ENCODE measurements at places on chromosomes 5 and 9.

DNA sequence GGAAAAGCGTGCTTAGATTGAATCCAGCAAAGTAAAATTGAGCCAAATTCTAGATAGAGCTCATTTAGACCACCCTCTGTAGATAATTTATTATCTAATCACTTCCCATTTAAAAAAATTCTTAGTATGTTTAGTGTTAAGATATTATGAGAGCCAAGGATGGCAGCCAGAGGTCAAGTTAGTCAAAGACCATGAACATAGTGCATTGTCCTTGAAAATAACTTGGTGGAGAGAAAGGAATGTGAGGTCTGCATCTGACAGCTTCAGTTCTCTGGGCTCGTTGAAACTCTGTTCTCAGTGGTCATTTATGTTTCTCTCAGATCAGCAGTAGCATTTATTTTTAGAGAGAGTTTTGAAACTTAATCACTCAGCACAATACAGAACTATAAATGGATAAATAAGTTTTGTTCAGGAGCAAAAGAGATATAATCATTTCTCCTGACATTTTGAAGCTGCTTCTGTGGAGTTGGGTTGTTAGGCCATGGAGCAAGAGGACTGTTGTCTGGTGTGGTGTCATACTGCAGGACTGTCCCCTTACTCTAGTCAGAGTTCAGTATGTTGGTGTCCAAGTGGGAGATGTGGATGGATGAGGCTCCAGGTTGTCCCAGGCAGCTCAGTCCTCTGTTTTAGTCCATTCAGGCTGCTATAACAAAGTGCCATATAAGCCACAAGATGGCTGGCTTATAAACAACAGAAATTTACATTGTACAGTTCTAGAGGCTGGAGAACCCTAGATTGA is 337.7 kb downstream of the FBXL7 start:
- no peak for DNase-seq

DNA sequence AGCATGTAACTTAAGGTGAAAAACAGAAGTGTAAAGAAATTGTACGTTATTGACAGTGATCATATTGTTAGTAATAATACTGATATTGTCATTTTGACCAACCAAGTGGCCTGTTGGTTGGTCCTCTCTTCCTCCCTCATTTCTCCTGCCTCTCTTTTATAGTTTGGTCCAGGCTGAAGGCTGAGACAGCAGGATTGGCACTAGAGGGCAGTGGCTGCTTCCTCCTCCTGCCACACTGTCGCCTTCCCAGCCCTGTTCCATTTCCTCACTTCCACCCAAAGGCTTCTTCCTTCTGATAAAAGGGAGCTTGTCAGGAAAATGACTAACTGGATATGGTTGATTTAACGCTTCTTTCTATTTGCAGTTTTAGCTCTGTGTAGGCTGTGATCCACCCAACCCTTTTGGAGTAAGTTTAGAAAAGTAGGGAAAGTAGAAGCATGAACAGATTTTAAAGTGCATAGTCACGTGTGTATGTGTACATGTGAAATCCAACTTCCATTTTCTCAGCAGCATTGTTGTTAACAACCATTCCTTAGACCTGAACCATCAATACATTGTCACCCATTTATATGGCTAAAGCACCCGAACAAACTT is 35.6 kb downstream of the PTCD2 start:
- DNase-seq: no peak

DNA sequence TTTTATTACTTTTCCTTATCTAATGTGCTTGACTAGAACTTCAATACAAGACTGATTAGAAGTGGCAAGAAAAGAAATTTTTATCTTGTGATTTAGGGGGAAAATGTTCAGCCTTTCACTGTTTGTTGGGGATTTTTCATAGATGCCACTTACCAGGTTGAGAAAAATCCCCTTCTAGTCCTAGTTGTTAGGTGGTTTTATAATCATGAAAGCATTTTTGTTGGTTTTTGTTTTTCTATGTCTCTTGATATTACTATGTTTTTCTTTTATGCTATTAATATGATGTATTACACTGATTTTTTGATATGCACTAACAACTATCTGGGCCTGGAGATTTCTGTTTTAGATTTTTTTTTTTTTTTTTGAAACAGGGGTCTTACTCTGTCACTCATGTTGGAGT is 134.0 kb downstream of the PARP8 start:
- DNase-seq: no peak

DNA sequence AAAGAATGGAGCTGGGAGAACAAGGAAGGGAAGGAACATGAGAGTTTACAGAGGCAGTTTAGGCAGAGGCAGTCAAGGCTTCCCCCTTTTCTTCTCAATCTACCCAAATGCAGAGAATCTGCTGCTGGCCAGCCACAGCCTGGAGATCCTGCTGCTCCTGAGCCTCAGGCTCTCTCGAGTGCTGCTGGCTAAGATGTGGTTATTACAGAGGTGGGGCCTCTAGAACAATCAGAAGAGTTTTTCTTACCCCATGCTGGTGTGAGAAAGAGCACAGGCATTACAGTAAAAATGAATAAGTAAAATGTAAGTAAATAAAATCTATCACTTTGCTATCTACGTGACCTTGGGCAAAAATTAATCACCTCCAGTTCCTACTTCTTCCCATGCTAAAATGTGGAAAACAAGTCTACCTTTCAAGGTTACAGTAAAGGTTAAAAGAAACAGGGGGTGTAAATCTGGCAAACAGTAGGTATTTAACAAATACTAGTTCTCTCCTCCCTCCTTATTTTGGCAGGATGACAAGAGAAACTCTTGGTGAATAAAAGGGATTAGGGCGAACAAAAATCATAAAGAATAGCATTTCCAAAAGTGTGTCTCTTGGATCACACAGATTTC is 31.1 kb downstream of the FBXW11 start:
- no peak for DNase-seq

- DNase-seq: no peak
These were observed 40.0 kb downstream of the G3BP1 start for GRCh38 chr5:151811593-151812321.

- DNase-seq: no peak
These were observed 8.6 kb upstream of the PCDHB1 start for GRCh38 chr5:141042555-141042954.

DNA sequence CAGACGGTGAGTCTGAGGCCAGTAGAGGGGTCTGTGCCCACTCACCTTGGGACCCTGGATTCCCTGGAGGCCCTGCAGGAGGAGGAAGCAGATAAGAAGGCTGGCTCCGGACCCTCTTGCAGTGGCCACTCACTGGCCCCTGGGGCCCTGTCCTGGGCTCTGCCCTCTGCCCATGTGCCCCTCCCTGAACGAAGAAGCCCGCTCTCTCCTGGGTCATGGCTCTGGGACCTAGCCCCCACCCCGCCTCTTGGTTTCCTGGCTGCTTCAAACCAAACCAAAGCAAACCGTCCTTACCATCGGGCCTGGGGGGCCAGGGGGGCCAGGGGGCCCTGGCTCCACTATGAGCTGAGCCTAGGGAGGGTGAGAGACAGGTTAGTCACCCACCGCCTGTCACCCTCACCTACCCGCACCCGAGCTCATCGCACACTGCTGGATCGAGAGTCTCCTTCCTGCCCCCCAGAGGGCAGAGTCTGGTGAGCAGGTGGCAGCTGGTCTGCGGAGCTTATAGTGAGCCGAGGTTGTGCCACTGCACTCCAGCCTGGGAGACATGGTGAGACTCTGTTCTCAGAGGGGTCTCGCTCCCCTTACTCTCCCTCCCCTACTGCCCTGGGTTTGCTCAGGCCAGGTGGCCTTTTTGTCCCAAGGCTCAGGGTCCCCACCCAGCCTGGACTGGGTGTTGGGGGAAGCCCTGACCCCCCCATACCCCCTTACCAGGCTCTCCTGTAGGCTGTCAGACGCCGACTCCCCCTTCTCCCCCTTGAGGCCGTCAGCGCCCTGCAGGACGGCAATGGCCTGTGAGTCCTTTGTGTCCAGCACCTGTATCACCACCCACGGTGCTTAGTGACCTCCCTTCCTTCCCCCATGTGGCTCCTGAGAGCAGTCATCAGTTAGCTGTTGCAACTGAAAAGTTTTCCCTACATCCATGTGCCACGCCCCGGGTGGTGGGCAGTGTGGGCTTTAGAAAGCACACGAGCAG is 15.2 kb upstream of the PHYKPL start:
- DNase-seq: no peak

DNA sequence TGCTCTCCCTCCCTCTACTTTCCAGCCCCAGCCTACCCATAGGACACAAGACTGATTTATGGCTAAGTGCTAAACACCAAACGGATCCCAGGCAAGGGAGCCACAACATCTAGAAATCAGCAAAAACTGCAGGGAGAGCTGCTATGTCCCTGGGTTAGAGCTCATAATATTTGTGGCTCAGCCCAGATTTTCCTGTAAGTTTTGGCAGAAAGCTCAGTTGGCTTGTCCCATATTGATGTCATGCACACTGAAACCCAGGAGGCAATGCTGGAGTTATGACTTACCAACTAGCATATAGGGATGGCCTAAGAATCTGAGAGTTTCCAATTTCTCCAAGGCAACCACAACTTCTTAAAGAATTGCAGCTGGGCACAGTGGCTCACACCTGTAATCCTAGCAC is 44.7 kb upstream of the MYOT start:
- DNase-seq: no peak

DNA sequence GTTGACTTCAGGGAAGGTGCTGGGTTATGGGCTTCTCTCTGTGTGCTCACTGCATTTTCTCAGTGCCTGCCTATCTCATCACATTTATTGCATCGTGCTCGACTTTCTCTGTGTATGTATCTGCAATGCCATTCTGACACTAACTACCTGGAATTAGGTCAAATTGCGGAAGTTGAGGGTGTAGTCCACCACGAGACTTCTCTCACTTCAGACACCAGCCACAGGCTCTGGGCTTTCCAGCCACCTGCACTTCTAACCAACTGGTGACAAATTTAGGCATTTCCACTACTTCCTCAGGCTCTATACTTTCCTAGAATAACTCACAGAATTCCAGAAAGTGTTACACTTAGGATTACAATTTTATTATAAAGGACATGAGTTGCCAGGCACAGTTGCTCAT is 188.6 kb upstream of the ZNF608 start:
- DNase-seq: no peak

DNA sequence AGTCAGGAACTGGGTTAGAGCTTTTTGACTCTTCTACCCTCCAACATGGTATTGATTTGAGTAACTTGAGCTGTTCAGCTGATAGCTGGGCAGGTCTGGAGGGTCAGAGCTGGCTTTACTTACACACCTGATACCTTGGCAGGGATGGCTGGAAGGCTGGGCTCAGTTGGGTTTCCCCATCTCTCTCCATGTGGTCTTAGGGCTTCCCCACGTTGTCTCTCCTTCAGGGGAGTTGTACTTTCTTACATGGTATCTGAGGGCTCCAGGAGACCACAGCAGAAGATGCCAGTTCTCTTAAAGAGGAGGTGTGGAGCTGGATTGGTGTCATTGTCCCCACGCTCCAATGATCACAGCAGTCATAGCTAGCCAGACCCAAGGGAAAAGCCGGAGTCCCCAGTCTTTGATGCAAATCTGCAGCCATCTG is 25.6 kb downstream of the ISOC1 start:
- no peak for DNase-seq

DNA sequence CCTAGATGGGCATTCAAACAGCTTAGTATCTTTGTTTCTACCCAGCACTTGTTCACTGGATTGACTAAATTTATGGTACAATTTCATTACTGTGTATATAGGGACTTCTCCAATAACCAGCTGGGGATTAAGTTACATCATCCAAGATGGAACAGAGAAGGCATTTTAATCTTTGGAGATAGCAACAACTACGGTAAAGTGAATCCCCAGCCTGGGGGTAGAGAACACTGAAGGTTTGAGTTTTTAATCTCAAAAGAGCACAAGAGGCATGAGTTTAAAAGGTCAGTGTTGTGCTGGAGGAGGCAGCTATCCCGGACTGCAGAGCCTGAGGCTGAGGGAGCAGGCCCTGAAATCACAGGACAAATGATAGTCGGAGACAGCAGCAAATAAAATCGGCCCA is 28.6 kb downstream of the DDX31 start:
- DNase-seq: no peak

DNA sequence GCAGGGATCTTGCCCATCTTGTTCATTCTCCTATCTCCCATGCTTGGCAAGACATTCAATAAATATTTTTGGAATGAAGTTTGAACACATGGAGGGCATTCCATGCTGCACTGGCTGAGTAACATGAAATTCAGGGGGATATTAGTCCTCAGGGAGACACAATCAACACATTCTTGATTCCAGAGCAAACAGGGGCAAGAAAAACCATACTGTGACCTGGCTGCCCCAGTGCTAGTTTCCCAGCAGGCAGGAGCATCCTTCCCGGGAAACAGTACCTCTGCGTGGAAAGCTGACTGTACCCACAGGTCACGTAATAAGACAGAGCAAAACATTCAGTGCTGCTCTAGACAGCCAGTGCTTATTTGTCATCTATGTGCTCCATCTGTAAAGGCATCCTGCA is 66.3 kb upstream of the SPOCK1 start:
- no peak for DNase-seq

GRCh38 chr5:13408616-13409015 is 535.9 kb downstream of the DNAH5 start:
- DNase-seq: no peak

DNA sequence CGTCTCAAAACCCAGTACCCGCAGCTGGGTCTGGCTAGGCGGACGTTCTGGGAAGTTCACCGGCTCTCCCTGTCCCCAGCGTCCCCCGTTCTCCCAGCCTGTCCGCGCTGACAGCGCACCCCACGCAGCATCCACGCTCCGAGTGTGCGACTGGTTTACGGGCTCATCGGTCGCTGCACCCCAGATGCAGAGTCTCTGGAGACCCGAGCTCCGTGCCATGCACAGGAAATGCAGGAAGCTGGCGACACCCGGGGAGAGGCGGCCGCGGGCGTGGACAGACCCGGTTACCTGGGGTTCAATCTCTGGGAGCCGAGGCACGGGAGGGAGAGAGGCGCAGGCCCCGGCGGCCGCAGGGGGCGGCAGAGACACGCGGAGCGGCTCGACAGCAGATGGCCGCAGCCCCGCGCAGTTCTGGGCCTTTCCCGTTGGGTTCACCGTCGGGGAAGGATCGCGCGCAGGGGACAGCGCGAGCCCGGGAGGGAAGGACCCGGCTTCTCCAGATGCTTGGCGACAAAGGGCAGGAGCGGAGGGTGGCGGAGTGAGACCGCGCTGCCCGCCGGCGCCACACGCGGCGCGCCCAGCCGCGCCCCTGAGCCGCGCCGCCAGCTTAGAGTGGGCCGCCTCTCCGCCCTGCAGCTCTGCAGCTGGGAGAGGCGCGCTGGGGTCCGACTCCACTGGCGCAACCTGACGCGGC is 558 bp downstream of the SHROOM1 start:
- DNase-seq: peak; percentile 60

Measured in NK-92 treated with Interleukin-12 subunit alpha and Interleukin-12 subunit beta, amount 100 ng/mL, for 24 hours (cell line).